ENCODE measurements at places on chromosomes 12 and 14.

DNA sequence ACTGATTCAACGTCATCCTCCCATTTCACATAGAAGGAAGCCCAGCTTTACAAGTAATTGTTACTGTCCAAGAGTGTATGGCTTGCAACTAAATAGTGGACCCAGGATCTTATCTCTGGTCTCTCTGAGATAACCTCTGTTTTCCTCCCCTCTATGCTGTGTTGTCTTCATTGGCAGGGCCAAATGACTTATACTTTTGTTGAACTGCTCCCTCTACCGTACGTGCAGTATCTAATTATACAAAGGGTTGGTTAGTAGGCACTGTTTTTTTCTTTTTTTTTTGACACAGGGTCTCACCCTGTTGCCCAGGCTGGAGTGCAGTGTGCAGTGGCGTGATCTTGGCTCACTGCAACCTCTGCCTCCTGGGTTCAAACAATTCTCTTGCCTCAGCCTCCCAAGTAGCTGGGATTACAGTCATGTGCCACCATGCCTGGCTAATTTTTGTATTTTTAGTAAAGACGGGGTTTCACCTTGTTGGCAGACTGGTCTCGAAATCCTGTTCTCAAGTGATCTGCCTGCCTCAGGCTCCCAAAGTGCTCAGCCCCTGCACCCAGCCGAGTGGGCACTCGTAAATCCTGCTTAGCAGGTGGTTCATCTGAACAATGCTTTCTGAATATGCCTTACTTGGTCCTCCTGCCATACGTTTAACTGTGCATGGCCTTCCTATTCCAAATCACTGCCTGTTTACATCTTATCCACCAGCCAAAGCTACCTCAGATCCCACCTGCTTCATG is 162.1 kb downstream of the ADCK1 start:
- no peak for DNase-seq

DNA sequence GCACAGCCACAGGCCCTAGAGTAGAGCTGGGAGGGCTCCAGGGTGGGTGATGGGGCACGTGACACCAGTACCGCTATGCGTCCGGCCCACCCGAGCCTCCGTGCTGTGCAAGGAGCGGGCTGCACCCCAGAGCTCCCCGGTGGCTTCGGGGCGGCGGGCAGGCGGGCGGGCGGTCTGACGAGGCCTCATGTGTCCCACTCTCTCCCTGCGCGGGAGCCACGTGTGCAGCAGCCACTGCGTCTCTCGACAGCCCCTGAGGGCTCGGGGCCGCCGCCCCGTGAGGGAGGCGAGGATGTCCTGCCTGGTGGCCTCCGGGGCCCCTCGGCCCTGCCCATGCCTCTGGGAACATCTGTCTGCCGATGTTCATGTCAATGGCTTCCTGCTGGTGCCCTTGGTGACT is 51.2 kb upstream of the FBRSL1 start:
- no peak for DNase-seq

- no peak for DNase-seq
These were observed 17.4 kb upstream of the SALL2 start for GRCh38 chr14:21543521-21543960.

GRCh38 chr12:92295523-92295922 is 149.9 kb upstream of the BTG1 start:
- no peak for DNase-seq

DNA sequence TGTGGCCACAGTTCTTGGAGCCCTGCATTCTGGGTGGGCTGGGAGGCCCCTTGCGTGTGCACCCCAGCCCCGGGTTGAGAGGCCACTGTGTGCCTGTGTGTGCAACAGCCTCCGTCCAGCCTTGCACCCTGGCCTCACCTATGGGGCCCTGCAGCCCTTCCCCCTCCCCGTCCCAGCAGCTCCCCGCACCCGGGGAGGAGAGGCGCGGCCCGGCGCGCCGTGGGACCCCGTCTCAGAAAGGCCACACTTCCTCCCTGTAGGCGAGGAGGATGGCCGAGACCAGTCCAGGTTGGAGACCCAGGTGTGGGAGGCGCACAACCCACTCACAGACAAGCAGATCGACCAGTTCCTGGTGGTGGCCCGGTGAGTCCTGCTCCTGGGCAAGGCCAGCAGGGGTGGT is 16.6 kb upstream of the CRIP2 start:
- DNase-seq, result no peak

- no peak for DNase-seq
These were observed 298 bp downstream of the CTDSP2 start for GRCh38 chr12:57846285-57846576.

DNA sequence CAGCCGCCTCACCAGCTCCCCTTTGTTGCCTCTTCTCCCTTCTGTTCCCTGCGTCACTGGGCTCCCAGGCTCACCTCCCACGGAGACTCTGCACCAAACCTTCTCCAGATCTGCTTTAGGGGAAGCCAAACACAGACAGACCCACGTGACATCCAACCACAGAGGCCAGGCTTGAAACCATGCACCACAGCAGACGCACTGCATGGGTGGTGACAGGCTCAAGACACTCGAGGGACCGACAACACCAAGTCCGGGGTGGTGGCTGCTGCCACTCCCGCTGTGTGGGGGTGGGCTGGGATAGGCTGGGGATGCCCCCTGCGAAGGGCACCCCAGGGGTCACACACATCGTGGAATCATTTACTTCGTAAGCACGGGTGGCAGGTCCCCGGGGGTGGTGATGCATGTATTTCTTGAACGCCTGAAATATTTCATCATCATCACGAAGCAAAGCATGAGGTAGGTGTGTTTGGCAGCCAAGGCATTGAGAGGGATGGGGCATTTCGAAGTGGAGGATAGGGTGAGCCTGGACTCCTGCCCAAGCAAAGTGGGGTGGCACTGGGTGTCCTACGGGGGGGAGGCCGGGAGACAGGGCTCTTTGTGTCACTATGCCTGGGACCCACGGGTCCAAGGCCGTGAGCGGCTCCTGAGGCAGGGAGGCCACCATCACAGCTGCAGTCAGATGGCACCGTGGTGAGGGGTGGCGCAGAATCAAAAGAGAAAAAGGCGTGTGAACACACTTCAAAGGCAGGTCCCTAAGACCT is 66.8 kb upstream of the RFLNA start:
- DNase-seq, result no peak

DNA sequence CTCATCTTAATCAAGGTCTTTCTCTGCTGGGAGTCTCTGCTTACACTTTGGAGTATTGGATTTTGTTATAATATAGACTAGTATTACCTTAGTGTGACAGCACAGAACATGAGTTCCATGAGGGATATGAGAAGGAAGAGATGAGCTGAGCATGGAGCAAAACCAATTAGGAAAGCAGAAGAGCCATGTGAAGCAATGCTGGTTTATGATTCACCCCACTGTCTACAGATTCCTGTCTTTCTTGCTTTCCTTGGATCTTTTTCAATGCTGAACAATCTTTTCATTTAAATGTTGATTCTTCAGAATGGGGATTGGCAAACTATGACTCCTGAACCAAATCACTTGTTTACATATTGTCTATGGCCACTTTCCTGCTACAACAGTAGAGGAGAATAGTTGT is 70.4 kb upstream of the KITLG start:
- no peak for DNase-seq

Data from stimulated activated CD4-positive, alpha-beta T cell treated with anti-CD3 and anti-CD28 coated beads, TNF-alpha, amount 100 ng/mL, for 4 hours (primary cell).